ENCODE measurements at places on chromosomes 3 and 15. TPM values are rescaled to one million over a fixed set of nuclear protein-coding genes. Genes with fewer than 3 reads are reported as not detected.
A peak's percentile ranks its signal among the peaks of the same experiment; 100 is the strongest.

DNA sequence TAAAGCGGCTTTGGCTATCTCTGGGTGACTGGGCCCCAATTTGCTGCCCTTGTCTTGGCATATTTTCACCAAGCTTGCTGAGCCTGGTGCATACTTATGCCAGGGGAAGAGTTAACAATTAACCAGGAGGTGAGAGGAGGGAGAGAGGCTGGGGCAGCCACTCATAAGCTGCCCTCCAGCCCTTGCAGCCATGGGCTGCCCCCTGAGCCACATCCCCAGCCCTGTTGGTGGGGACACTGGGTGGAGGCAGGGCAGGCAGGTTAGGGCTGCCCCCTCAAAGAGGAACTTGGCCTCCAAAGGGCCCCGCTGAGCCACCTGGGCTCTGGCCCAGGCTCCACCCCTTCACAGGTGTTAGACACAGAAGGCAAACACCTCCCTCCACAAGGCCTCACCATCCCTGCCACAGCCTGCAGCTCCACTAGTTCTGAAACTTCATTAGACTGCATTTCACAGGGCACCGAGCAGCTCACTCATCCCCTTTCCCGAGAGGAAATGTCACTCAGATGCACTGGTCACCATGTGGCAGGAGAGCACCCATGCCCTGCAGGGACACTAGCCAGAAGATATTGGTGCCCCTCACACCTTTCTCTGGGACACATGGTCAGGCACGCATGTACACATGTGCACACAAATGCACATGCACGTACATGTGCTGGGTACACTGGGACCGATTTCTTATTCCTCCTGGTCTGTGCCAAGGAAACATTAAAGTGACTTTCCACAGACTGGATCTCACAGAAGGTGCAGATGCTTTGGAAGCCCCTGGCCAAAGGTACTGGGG is 20.2 kb downstream of the AMOTL2 start:
- no peak for DNase-seq

- peak; percentile 7 for DNase-seq
These were observed 14.8 kb upstream of the RBP2 start for GRCh38 chr3:139491027-139491700.

DNA sequence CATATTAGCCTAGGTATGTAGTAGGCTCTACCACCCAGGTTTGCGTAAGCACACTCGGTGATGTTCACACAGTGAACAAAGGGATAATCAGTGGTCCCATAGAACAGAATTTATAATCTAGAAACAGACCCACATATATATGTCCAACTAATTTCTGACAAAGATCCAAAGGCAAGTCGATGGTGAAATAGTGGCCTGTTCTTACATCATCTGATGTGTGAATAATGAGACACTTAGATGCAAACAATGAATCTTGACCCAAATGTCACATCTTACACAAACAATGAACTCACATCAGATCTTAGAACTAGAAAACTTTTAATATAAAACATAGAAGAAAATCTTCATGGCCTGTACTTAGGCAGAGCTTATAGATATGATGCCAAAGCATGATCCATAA is 17.6 kb upstream of the TM2D3 start:
- DNase-seq, result peak; percentile 66

DNA sequence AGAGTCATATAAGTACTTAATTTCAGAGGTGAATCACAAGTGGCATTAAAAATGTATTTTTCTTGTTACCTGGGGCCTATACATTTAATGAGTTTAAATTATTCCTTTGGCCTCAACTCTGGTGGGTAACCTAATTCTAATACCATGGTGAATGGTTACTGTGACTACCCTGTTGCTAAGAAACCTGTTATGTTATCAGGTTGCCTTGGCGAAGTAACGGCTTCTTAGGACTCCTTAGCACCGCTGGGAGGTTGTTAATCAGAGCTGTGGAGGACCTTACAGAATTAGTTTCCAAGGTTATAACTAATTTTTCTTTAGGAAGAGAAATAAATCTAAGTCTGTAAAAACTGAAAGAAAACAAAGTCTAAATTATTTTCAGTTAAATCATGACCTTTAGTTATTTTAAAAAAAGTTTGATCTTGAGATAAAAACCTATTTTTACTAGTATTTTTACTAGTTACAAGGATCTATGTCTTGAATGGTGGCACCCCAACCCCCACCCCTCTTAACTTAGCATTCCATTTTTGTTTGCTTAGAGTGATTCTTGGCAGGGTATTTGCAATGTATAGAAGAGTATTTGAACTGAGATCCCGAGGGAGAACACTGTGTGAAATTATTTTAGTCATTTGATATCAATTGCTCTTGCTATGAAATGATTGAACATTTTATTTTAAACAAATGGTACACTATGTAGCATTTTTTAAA is 155.5 kb downstream of the FNDC3B start:
- DNase-seq, result no peak

DNA sequence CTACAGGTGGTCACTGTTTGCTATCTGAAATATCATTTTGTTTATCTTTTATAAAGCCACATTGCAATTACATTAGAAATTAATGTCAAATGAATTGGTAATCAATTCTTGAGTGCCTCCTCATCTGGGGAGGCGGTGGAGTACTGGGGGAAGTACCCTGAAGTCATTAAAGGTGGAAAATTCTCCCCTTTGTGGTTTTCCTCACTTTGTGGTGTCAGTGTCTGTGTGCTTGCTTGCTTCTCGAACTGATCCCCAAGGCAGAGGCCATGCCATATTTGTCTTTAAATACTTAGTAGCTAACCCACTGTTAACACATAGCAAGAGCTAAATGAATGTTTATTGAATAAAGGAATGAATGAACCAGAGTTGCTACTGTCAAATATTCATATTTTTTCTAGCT is 40.5 kb upstream of the CCK start:
- DNase-seq, result no peak

GRCh38 chr3:157752554-157752953 is 249.3 kb upstream of the VEPH1 start:
- DNase-seq, result no peak

- DNase-seq, result no peak
These were observed 44.6 kb downstream of the PLCL2 start for GRCh38 chr3:16929311-16929710.

GRCh38 chr3:99645277-99646106 is 7.1 kb downstream of the COL8A1 start:
- DNase-seq, result peak; percentile 57

- DNase-seq, result no peak
These were observed 800 bp downstream of the EPHA3 start for GRCh38 chr3:89108291-89108550.

DNA sequence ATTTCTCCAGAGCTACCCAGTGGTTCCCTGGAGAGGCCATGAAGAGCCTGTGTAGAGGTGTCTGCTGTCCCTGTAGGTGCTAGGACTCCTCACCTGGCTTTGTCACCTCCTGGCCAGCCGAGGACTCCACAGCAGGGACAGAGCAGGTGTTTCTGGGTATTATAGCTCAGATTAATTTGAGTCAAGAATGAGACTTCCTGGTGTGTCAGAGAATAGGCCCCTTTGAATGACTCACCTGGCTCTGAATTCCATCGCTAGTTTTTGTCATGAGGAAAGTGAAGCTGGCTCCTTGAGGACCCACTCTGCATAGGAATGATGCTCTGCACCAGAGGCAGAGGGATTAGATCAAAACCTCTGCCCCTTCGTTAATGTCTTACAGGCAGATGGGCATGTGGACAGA is 167.5 kb upstream of the TOPAZ1 start:
- DNase-seq, result peak; percentile 6

DNA sequence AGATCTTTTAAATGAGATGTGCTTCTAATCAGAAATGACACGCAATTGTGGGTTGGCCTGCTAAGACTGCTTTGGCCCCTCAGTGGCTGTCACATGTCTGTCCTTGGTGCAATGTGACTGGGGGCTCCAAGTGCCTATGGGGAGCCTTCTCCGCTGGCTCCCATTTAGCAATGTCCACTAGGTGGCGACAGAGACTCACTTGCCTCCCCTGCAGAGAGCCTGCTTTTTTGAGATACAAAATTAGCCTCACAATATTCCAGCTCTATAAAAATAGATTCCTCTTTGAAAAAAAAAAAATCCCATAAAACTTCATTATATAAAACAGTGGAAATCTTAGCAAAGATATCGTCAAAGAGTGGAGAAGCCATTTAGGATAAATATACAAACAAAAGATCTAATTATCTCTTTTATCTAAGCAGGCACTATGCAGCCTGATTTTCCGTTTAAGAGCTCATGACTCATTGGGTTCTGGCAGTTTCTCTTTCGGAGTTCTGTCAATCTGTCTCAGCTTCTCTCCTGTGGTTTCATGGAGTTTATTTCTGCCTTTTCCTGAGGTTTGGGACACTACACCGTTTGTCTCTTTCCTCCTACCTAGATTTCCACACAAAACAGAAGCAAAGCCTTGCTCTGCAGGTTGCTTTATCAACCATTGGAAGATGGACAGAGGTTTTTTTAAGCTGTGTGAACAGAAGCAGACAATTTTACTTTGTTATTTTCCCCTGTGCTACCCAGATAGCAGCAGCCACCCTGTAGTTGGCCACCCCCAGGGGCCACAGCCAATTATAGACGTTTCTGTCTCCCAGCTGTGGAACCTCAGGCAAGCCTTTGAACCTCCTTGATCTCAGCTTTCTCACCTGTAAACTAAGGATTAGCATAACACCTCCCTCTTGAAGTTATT is 68.4 kb upstream of the TNFAIP8L3 start:
- peak; percentile 78 for DNase-seq

GRCh38 chr3:155690921-155691320 is 54.0 kb downstream of the PLCH1 start:
- peak; percentile 8 for DNase-seq

GRCh38 chr15:83109532-83109931 is 2.1 kb downstream of the TM6SF1 start:
- DNase-seq, result no peak

DNA sequence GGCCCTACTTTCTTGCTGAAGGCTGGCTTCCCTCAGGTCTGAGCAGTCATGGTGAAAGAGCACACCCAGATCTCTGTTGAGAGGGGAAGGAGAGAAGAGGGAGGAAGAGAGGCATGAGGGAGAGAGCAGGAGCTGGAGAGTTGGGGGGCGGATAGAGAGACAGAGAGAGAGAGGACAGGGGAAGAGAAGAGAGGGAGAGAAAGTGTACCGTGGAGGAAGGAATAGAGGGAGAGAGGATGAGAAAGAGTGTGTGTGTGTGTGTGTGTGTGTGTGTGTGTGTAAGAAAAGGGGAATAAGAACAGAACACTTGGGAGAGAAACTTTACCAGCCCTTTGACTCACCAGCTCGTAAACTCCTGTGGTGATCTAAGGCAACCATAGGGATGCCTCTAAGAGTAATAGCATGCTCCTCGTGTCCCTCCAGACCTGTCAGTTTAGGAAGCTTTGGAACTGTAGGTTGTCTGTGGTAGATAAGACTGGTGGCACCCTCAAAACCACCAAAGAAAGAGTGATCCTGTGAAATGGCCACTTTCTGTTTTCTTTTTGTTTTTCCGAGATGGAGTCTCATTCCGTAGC is 18.2 kb downstream of the ZNF592 start:
- DNase-seq, result no peak

GRCh38 chr3:190009614-190010013 is 111.1 kb downstream of the P3H2 start:
- DNase-seq, result no peak

DNA sequence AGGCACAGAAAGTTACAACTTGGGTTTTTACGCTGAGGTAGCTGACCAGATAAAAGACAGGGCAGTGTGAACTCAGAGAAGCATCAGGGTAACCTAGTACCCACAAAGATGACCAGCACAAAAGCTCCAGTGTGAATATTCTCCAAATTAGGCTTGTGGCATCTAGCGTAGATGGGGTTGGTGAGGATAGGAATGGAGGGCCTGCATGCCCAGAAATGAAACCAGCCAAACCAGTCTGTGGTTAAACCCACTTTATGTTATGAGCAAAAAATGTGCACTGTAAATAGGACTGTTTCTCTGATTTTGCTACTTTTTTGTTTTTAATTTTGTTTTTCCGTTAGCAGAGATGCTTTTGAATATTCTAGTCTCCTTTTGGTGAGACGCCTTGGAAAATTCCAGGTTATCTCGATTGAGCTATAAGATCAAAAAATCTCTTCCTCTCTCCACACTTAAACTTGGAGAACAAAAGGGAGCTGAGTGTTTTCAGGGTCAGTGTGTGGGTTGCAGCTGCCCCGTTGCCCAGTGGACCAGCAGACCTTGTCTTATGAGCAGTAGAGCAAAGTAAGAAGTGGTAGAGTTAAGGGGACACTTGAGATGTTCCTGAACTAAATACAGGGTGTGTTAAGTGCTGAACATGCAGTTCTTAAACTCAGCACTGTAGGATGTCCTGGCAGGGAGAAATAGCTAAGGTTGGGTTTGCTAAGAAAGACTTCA is 132.9 kb downstream of the C3orf38 start:
- DNase-seq, result no peak

GRCh38 chr15:60961541-60962485 is 267.3 kb downstream of the RORA start:
- no peak for DNase-seq

GRCh38 chr3:156761007-156761406 is 65.1 kb upstream of the LEKR1 start:
- DNase-seq, result no peak

GRCh38 chr3:159964166-159964973 is 24.3 kb upstream of the IL12A start:
- DNase-seq, result peak; percentile 55

HTR3E gene
- not detected for total RNA-seq

FOXL2NB gene
- total RNA-seq, result 0.20 TPM

C2CD4A gene
- total RNA-seq, result not detected

ZBED2 gene
- total RNA-seq, result 6.5 TPM

LRRN1 gene
- 1.2 TPM for total RNA-seq

MEGF11 gene
- total RNA-seq, result 0.39 TPM

All from MCF 10A (cell line).